ENCODE measurements at places on chromosomes 12 and 14. TPM values are rescaled to one million over a fixed set of nuclear protein-coding genes. Genes with fewer than 3 reads are reported as not detected.

The ZBTB39 gene
- total RNA-seq: 3.4 TPM

The POLR3B gene
- total RNA-seq: 10.1 TPM

The ESRRB gene
- total RNA-seq: under 0.01 TPM

The B3GNT4 gene
- total RNA-seq: 0.59 TPM

The ZC2HC1C gene
- 1.3 TPM for total RNA-seq
